ENCODE measurements at places on chromosomes 6 and 20. TPM values are rescaled to one million over a fixed set of nuclear protein-coding genes. Genes with fewer than 3 reads are reported as not detected.

C6orf163 gene
- 8.2 TPM for total RNA-seq

TRIM31 gene
- not detected for total RNA-seq

TRPC4AP gene
- 67.5 TPM for total RNA-seq

COL21A1 gene
- total RNA-seq: 0.69 TPM

PSORS1C2 gene
- 0.49 TPM for total RNA-seq

- no peak overlapping the region for H3K27ac ChIP-seq
- H3K4me1 ChIP-seq: peaks cover 2% of the 10 kb centered on the region
- no peak for DNase-seq
- peaks cover 5% of the 10 kb centered on the region for H3K27me3 ChIP-seq
- no peaks in the 10 kb centered on the region for H3K36me3 ChIP-seq
Observed at GRCh38 chr20:57790176-57790575, 80.4 kb upstream of the PMEPA1 start.

DNA sequence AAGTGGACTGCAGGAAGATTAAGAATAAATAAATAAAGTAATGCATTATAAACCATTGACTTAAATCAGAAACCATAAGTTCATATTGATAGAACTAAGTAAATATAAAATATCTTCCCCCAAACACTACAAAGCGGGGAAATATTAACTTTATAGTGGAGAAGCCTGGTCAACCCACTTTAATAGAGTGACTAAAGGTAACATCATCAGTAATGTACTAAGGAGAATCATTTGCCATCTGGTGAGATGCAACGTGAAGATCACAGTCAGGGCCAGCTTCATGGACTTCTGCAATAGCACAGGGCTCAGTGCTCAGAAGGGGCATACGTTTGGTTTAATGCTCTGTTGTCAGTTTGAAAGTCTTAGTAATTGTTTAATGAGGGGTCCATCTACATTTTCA, 58.8 kb upstream of the CD83 start:
- peaks cover 5% of the 10 kb centered on the region for H3K36me3 ChIP-seq
- no peak overlapping the region for H3K4me3 ChIP-seq
- H3K4me1 ChIP-seq: no peaks in the 10 kb centered on the region
- DNase-seq: no peak

DNA sequence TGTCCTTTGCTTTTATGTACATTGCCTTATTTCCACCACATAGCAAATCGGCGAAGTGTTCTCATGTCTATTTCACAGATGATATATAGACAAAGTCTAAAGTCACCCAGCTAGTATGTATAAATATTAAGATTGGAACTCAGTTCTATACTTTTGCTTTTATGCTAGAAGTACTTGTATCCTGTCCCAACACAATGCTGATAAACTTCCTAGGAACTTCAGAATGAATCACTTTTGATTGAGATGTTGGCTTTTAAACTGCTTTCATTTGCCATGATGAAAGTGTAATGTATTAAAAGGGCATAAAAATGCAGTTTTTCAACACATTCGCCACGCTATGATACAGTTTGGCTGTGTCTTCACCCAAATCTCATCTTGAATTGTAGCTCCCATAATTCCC, 50.8 kb downstream of the GCLC start:
- DNase-seq: no peak
- H3K4me3 ChIP-seq: no peak overlapping the region
- H3K36me3 ChIP-seq: no peaks in the 10 kb centered on the region

GRCh38 chr6:14735956-14736486, 509.8 kb upstream of the JARID2 start:
- peaks cover 4% of the 10 kb centered on the region for H3K36me3 ChIP-seq
- peaks cover 8% of the 10 kb centered on the region for H3K4me1 ChIP-seq
- no peak for DNase-seq

- H3K27me3 ChIP-seq: no peaks in the 10 kb centered on the region
Observed at GRCh38 chr6:41197234-41197633, 3.7 kb downstream of the TREML2 start.

GRCh38 chr6:32166411-32167061, 2.1 kb downstream of the EGFL8 start:
- H3K4me3 ChIP-seq: no peak overlapping the region
- DNase-seq: peak; percentile 47
- peaks cover 12% of the 10 kb centered on the region for H3K4me1 ChIP-seq
- H3K27ac ChIP-seq: no peak overlapping the region
- peaks cover 22% of the 10 kb centered on the region for H3K27me3 ChIP-seq
